IPS DF 6.9 (cell line): ENCODE measurements at places on chromosomes 2 and 18.

DNA sequence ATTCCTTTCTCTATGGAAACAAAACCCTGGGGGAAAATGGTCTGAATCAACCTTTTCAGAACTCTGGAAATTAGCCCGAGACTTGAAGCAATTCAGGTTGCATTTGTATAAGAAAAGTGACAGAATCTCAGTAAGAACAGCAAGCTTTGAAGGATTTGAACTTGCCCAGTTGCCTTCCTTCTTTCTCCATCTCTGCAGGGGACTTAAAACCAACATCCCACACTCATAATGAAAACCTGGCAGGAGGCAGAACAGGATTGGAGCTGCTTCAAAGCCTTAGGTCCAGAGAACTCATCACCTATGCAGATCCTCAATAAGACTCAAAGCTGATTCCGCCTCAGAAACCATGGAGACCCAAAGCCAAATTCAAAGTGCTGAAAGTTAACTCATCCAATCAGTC is 790.5 kb upstream of the ID2 start:
- DNase-seq = peak; percentile 79

- no peak for DNase-seq
These were observed 483 bp downstream of the TRAPPC8 start for GRCh38 chr18:31942291-31942998.

GRCh38 chr2:71610671-71611070 is 157.3 kb downstream of the DYSF start:
- no peak for DNase-seq

GRCh38 chr2:132255714-132256113 is 94.0 kb upstream of the ANKRD30BL start:
- no peak for DNase-seq

- peak; percentile 84 for DNase-seq
These were observed 153.7 kb downstream of the TGIF1 start for GRCh38 chr18:3603421-3604234.

DNA sequence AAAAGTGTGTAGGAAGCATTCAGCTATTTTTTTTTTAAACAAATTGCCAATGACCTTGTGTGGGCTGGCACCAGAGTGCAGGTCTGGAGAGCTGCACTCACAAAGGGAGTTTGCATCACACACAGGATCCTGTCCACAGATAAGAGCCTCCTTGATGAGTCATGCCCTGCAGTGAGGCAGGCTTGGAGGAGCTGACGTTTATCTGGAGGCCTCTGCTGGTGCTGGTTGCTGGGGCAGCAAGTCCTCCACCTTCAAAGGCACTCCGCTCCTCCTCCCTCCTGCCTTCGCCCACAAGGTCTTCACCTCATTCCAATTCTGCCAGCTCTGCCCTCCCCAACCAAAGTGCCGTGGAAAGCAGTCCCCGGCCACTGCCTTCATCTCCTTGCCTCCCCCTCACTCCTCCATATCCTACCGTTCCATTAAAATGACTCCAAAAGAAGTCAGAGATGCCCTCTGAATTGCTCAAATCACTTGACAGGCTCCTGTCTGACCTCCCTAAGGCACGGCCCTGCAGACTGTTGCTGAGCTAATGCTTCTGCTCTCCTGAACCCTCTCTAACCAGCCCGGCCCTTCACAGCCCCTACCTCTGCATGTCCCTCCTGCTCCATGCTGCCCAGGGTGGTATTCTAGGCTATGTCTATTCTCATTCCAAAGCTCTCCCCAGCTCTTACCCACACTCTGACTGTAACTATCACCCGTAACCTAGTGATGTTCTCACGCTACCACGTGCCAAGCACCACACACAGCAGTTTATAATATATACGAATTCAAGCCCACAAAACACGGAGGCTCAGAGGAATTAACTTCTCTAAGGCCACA is 30.9 kb downstream of the LONRF2 start:
- DNase-seq = no peak

GRCh38 chr2:18172607-18173006 is 294.1 kb downstream of the KCNS3 start:
- DNase-seq = no peak

DNA sequence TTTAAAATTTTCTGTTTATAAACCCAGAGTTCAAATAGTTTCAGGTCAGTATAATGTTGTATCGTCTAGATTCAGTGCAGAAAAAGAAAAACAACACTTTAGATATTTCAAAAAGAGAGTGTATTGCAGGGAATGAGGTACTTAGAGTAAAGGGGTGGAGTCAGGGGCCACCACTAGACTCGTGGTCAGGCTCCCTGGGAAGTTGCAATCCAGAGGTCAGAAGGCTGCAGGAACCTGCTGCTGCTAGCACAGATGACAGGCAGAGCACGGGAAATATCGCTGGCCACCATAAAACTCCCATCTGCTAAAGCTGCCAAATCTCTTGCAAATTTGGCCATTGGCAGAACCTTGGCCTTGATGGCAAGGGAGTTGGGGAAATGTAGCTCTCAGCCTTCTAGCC is 64.6 kb downstream of the THNSL2 start:
- DNase-seq = no peak

DNA sequence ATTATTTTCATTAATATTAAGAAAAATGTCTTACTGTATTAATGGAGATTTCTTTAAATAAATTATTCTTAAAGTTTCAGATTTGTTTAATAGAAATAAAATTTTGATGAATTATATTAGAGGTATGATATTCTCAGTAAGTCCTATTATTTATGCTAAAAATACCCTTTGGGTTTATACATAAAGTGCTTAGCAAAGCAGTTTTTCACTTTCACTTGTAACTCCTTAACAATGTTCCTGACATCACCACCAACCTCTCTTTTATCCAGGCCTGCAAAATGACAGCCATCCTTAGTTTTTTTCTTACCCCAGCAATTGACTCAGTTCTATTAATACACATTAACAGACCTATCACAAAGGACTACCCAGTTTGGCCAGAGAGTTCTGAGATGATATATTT is 170.4 kb downstream of the CD226 start:
- no peak for DNase-seq

DNA sequence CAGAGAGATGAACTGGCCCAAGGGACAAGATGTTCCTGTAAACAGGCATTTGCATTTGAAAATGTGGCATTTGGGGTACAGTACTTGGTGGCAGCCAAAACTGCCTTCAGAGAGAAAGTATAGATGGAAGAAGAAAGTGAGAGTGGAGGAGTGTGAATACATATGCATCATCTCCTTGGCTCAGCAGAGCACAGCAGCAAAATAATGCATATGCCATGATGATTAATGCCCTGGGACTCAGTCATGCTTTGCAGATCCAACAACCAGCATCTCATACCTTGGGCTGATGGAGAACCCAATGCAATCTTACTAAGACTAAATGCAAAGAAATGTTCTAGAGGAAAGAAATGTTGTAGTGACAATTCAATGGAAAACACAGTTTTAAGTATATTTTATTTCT is 29.7 kb upstream of the CYTIP start:
- no peak for DNase-seq

- DNase-seq = no peak
These were observed 247.6 kb downstream of the RPRM start for GRCh38 chr2:153230977-153231376.

GRCh38 chr2:237355701-237356100 is 58.3 kb downstream of the COL6A3 start:
- no peak for DNase-seq

DNA sequence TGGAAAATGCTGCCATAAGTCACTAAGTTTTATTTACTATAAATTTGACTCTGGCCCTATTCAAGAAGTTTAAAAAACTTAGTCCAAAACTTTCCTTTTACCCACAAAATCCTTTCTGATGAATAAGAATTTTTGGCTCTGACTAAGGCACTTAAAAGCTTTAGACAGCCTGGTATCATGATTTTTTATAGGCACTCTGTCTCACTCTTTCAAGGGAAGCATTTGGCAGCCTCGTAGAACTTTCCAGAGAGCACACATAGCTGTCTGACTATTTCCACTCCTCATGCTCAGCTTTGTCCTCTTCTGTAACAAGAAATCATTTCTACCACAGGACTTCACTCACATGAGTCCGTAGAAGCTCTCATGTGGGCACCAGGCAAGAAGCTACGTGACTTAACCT is 32.3 kb upstream of the XDH start:
- DNase-seq = no peak

GRCh38 chr18:62420513-62421209 is 95.6 kb downstream of the TNFRSF11A start:
- no peak for DNase-seq

DNA sequence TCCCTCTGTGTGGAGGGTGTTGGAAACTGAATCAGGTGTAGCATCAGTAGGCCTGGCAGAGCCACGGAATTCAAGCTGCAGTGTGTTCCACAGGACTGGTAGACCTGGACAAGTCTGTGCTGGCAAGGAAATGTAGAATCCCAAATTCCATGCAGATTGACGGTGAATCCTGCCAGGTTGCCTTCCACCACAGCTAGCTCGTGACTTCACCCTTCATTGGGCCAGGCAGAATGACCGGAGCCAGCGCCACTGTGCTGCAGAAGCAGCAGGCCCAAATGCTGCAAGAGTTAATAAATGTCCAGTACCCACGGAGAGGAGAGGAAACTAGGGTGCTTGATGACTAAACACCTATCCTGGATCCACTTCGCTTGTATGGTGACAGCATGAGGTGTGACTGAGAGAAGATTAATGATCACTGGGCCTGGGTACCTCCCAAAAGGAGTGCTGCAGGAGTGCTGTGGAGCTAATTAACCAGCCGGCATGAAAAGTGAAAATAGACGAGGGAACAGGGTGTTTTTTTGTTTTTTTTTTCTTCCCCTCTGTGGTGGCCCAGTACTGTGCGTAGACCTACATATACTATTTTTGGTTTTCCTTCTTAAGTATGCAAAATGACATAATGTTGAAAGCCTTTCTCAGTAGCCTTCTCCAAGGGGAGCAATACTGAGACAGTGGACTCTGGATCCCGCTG is 122.2 kb downstream of the TANC1 start:
- DNase-seq = no peak

DNA sequence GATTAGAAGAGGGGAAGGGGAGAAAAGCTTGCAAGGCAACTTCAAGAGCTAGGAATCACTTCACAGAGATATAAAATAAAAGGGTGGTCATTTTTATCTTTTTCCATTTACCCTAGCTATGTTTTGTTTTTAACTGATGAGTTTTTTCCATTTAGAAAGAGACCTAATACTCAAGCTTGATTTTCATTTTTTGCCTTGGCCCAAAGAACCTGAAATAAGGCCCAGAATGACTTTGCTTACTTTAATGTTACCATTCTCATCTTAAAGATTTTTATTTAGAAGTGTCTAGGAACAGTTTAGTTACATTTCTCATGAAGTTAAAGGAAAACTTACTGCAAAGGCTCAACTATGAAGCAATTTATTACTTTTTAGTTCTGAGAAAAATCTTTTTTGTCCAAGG is 276.3 kb upstream of the ZSWIM2 start:
- no peak for DNase-seq

DNA sequence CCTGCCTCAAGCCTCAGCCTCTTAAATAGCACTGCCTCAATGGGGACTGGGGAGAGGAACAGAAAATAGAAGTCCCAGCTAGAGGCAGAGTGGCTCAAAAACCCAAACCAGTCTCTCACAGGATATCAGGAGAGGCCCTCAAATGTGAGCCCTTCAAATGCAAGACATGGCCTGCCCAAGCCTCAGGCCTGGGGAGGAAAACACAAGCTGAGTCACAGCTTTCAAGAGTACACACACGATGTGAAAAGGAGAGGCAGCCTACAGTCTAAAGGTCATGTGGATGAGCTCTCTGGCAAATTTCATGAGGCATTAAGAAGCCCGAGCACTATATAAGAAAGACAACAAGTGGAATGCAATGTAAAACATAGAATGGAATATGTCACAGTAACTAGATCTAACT is 316.6 kb upstream of the MEX3C start:
- no peak for DNase-seq

DNA sequence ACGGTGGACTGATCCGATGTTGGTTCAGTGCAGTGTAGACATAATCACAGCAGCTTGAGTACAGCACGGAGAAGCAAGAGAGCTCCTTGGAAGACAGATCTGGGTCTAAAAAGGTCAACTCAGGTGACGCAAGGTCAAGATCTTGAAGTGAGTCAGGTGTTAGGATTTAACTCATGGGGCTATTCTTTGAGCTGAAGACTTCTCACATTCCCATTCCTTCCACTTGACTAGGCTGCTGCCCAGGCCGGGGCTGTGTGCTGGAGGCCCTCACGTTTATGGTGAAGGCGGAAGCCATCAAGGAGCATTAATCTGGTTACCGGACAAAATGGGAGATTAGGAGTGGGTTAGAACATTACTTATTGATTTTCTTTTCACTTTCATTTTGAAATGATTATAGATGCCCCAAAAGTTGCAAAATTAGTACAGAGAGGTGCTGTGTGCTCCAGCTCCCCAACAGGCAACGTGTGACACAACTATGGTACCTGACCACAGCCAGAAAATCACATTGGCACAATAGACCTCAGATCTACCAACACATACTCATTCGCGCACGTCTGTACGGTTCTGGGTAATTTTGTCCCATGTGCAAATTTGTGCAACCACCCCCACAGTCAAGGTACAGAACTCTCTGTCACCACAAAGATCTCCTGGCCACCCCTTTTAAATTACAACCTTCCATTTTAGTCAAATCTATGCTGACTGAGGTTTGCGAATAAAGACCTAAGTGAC is 77.6 kb upstream of the SEC11C start:
- DNase-seq = no peak

GRCh38 chr2:205053827-205054410 is 508.6 kb downstream of the PARD3B start:
- DNase-seq = no peak

- DNase-seq = no peak
These were observed 34.5 kb upstream of the LRRC30 start for GRCh38 chr18:7196421-7196820.

DNA sequence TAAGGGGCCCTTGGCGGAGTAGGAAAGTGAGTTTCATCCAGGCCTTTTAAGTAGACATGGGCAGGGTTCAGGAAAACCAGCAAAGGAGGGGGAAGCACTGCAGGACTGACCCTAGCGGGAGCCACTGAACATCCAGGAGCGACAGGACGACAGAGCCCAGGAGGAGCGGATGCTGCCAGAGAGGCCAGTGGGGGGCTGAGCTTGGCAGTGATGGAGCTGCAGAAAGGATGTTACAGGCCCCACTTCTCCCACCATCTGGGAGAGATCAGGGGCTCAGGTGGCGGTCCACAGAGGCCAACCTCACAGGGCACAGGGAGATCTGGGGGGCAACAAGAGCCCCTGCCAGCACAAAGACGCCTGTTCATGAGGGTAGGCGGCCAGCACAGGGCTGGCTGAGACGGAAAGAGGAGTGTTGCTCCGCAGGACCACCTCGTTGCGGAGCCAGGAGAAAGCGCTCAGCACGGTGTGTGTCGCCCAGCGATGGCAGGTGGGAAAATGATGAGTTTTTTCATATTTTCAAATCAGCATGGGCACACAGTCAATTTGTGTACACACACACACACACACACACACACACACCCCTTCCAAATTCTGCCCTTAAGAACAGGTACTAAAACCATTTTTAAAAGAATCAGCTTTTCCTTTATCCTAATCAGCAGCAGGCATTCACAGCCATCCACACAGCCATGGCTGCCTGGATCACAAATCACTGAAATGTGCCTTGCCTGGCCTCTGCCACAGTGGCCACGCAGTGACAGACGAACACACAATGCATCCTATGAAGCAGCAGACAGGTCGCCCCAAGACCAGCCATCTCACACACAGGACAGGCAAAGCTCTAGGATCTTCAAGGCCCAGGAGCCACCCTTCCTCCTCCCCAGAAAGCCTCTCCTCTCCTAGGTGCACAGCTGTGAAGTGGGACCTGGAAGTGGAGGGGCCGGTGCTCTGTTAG is 63.2 kb downstream of the NDUFA10 start:
- DNase-seq = no peak

- DNase-seq = no peak
These were observed 86.9 kb upstream of the MGAT5 start for GRCh38 chr2:134167015-134167414.
